ENCODE measurements at places on chromosomes 4 and X.
A peak's percentile ranks its signal among the peaks of the same experiment; 100 is the strongest.

GRCh38 chrX:136658151-136658550 lies 10.2 kb downstream of the CD40LG start:
- no peak for DNase-seq

GRCh38 chr4:25937801-25938200 lies 23.8 kb downstream of the SMIM20 start:
- DNase-seq: no peak

DNA sequence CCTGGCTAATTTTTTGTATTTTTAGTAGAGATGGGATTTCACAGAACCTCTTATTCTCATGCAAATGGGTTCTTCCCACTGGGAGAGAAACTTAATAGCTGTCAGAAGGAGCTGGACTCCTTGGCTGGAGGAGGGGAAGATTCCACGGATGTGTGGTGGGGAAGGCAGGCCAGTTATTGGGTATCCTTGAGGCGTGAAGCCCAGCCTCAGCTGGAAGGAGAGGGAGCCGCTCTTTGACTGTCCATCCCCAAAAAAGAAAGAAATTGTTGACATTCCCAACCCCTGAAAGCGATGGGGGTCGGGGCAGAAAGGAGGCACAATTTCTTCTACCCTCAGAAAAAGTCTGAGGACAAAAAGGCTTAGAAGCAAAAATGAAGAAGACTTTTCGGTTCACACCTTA lies 983.1 kb upstream of the PABPC4L start:
- DNase-seq: no peak

DNA sequence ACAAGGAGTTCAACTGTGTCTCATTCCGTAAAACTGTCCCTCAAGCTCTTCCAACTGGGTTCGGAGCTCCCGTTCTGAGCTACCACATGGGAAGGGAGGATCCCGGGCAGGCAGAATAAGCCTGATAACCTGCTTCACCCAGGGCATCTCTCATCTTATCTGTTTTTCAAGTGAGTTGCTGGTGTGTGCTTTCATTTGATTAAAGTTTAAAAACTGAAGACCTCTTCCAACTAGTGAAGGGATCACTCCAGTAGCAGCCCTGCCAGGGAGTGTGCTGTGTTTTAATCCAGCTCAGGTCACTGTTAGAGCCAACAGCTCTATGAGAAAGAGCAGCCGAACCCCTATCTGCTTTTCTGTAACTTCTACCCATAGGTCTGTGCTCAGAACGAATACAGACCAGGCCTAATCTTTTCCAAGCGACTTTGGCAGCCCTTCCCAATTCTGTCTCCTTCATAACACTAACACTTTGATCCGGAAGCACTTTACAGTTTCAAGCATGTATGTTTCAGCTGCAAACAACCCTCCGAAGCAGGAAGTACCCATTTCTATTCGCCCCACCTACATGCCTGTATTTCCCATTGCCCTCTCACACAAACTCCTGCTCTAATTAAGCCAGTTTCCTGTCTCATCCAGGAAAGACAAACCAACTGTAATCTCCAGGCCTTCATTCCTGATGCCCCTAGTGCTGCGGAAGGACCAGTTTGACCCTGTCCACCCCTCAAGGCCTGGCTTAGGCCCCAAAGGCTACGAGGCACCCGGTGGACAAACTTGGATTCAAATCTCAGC lies 60.9 kb downstream of the IRF2 start:
- peak; percentile 83 for DNase-seq

GRCh38 chr4:26418107-26418506 lies 72.2 kb downstream of the CCKAR start:
- DNase-seq: no peak
